ENCODE measurements at places on chromosomes 2 and 18. TPM values are rescaled to one million over a fixed set of nuclear protein-coding genes. Genes with fewer than 3 reads are reported as not detected.

The HOXD3 gene
- total RNA-seq = not detected

The CMPK2 gene
- total RNA-seq = 3.2 TPM

The CD8A gene
- not detected for total RNA-seq

The GPBAR1 gene
- total RNA-seq = 0.50 TPM

The SYT4 gene
- total RNA-seq = not detected

The B3GNT7 gene
- total RNA-seq = not detected

The LONRF2 gene
- total RNA-seq = 0.44 TPM

The CD207 gene
- total RNA-seq = not detected

The IL1RL2 gene
- total RNA-seq = 3.5 TPM

The ACAA2 gene
- total RNA-seq = 55.2 TPM

Data from cardiac ventricle fibroblast (primary cell).